ENCODE measurements at places on chromosomes 16 and 17.

- DNase-seq = no peak
Observed at GRCh38 chr16:88819126-88819525, 7.4 kb upstream of the APRT start.

GRCh38 chr17:72514891-72515290, 394.1 kb downstream of the SOX9 start:
- no peak for DNase-seq

- DNase-seq = no peak
Observed at GRCh38 chr17:64780096-64781013, 118.2 kb upstream of the SMURF2 start.

DNA sequence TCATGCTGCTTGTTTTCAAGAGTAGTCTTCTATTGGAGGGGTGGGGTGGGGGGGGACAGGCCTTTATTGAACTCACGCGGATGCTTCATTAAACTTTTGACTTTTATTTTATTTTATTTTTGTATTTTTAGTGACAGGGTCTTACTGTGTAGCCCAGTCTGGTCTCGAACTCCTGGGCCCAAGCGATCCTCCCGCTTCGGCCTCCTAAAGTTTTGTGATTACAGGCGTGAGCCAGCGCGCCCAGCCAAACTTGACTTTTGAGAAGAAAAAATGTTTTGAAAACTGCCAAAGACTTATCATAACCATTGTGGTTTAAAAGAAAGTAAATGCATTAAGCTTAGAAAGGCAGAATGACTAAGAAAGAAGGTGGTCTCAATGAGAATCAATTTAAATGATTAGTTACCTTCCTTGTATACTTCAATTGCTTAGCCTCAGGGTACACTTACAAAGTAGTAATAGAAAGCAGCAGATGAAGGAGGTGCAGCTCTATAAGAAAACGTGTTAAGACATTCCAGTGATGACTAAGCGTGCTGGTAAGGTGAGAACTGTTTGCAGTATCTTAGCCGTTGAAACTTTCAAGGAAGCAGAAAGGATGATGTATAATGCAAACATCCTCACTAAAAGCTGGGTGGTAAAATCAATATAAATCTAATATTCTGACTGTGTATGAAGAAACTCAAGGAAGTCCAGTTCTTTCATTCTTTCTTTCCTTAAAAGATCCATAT, 1.2 kb downstream of the AP2B1 start:
- no peak for DNase-seq

DNA sequence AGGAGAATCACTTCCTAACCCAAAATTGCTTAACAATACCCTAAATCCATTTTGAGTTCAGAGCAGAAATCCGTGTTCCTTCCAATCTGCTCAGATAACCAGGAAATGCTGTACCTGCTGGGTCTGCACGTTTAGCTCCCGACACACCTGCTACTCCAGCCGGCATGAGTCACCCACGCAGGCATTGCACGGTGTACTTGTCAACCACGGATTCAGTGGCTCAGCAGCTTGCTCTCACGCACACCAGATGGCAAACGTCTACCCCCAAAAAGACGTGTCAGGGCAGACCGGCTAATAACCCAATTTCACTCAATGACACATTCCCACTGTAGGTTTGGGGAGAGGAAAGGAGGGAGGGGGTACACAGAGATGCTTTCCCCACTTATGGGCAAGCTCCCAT, 468.1 kb downstream of the SOX9 start:
- no peak for DNase-seq

GRCh38 chr16:80231888-80232287, 308.9 kb upstream of the DYNLRB2 start:
- peak; percentile 4 for DNase-seq

GRCh38 chr17:2108170-2108569, 53.3 kb downstream of the HIC1 start:
- DNase-seq = no peak

DNA sequence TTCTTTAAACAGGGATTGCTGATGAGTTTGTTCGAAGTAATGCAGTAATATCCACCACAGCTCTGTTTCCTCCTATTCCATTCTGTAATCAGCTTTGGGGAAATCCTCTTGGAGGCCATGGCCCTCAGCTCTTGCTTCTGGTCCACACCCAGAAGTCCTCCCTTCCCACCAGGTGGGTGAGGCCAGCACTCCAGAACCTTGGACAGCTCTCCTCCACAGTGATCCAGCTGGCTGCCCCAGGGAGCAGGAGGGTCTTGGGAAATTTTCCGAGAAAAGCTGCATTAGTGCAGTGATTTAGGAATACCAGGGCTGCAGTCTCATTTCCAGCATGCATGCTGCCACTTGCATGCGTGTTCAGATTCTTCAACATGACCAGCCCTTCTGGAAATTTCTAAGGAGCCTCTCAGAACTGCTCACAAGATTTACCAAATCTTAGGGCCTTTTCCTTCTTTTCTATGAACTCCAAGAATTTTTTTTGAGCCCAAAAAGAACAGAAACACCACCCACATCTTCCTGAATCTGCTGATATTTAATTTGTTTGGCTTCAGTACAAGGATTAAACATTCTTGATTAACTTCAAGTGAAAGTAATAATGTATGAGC, 4.2 kb downstream of the SMPD3 start:
- no peak for DNase-seq

DNA sequence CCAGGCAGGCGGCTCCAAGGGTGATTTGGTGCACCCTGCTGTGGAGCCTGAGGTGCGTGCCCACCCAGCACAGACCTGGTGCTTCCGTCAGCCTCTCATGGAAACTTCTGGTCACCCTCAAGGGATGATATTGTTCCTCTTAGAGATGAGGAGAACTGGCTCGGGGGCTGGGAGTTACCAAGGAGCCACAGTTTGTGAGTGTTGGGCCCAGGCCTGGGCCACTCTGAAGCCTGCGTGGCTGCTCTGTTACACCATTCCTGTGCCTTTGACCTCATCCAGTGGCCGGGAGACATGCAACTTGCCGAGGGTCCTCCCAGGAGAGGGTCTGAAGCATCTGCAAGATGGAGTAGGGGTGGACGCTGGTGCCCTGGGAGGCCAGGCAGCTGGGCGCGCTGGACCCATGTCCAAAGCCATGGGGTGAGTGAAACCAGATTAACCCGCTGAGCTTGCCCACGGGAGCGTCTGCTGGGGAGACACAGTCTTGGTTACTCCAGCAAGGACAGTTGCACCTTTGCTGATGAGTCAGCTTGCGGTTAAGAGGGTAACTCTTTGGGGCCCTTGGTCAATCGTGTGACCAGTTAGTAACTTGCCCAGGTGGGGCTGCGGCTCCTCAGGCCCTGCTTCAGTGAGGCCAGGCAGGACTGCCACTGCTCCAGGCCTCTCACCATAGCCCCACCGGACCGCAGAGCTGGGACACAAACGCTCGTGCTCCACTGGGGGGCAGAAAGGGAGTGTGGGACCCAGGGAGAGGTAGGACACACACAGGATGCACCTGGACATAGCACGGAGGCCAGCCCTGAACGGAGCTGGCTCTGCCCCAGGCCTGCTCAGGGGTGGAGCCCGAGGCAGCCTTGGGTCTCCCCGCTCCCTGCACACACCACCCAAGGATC, 7.5 kb downstream of the C16orf90 start:
- DNase-seq = no peak

DNA sequence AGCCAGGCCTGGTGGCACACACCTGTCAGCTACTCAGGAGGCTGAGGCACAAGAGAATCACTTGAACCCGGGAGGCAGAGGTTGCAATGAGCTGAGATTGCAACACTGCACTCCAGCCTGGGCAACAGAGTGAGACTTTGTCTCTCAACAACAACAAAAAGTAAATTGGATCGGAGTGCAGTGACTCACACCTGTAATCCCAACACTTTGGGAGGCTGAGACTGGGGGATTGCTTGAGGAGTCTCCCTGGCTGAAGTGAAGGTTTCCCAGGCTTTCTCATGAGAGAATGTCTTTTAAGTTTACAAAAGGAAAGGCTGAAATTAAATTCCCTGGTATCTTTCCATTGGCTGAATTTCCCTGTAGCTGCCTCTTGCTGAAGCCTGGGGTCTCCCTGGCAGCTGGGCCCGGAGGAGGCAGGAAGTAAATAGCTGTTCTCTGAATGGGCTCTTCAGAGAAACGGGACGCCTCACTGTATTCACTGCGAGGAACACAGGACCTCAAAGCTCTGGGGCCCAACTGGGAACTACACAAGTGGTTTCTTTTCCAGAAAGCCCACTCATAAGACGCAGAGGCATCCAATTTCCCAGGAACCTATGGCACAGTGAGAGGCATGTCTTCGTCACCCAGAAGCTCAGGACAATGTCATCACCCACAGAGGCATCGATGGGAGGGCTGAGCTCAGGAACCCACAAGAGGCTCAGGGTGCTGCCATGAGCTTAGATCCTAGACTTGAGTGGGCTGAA, 77.4 kb upstream of the SMURF2 start:
- no peak for DNase-seq

- DNase-seq = no peak
Observed at GRCh38 chr17:4064366-4064765, 78.5 kb downstream of the ZZEF1 start.

DNA sequence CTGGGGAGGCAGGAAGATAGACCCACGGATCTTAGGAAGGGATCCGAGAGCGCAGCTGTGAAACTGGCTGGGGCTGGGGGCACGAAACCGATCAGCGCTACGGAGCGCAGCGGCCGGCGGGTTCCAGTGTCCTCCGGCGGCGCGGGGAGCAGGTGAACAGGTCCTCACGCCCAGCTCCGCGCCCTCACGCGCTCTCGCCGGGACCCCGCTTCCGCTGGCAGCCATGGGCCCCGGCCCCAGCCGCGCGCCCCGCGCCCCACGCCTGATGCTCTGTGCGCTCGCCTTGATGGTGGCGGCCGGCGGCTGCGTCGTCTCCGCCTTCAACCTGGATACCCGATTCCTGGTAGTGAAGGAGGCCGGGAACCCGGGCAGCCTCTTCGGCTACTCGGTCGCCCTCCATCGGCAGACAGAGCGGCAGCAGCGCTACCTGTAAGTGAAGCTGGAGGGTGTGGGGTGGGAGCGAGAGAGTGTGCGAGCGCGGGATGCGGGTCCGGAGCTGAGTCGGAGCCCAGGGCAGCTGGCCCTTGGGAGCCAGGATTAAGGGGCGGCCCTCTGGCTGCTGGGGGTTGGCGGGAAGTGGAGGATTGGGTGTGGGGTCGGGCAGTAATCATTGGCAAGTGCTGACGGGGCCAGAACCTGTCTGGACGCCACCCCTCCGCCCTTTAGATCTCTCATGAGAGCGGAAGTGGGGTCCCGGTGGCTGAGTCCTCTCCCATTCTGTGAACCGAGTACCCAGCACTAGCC, 479 bp downstream of the ITGA3 start:
- no peak for DNase-seq

GRCh38 chr17:82065193-82065637, 389 bp downstream of the DUS1L start:
- no peak for DNase-seq

GRCh38 chr17:42321555-42321954, 33.3 kb downstream of the STAT5A start:
- DNase-seq = no peak

DNA sequence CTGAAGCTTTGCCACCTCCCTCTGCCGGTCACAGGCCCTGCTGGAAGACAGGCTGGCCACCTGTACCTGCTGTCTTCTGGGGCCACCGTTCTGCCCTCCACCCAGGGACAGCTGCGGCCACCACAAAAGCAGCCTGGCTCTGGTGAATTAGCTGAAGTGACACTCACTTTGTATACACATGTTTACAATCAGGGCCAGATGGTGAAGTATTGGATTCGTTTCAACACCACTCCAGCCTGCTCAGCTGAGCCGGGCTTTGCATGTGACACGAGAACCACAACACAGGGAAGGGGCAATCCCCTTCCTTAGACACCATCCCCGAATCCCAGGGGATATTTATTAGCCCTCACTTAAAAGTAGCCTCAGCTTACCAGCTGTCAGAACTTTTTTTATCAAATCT, 191.5 kb upstream of the RPL38 start:
- DNase-seq = no peak

DNA sequence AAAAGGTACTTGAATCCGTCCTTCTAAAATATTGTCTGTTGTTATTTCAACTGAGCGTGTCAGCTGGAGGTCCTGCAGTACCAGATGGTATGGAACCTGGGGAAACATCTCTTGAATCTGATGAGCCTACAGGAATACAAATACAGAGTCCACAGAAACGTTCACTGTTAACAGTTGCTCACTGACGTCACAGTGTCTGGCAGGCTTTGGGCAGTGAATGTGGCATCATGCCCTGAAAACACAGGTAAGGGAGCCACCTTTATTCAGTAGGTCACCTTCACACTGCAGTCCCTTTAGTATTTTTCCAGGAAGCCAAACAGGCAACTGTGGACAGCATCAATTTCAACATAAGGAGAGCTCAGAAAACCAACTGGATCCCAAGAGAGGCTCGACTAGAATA, 56.1 kb downstream of the AMFR start:
- no peak for DNase-seq

GRCh38 chr16:89489040-89489897, 1.1 kb downstream of the ANKRD11 start:
- peak; percentile 35 for DNase-seq

GRCh38 chr17:34113089-34113488, 142.0 kb upstream of the CCL2 start:
- no peak for DNase-seq

- no peak for DNase-seq
Observed at GRCh38 chr17:55272711-55273578, 8.2 kb downstream of the HLF start.

- no peak for DNase-seq
Observed at GRCh38 chr17:45789874-45790273, 5.8 kb downstream of the CRHR1 start.

GRCh38 chr16:70700101-70701020, 14.5 kb upstream of the MTSS2 start:
- no peak for DNase-seq

All from GOT3 (cell line).